Left ventricle myocardium inferior (tissue), 1 donor: ENCODE measurements at places on chromosomes 13 and 19. TPM values are rescaled to one million over a fixed set of nuclear protein-coding genes. Genes with fewer than 3 reads are reported as not detected.
A peak's percentile ranks its signal among the peaks of the same experiment; 100 is the strongest.

- peak overlapping the region; percentile 75 for H3K27ac ChIP-seq
- H3K27me3 ChIP-seq: no peaks in the 10 kb centered on the region
- no peak for DNase-seq
- H3K36me3 ChIP-seq: peaks cover 9% of the 10 kb centered on the region
Measured at GRCh38 chr13:23632741-23633140, 62.5 kb downstream of the TNFRSF19 start.

DNA sequence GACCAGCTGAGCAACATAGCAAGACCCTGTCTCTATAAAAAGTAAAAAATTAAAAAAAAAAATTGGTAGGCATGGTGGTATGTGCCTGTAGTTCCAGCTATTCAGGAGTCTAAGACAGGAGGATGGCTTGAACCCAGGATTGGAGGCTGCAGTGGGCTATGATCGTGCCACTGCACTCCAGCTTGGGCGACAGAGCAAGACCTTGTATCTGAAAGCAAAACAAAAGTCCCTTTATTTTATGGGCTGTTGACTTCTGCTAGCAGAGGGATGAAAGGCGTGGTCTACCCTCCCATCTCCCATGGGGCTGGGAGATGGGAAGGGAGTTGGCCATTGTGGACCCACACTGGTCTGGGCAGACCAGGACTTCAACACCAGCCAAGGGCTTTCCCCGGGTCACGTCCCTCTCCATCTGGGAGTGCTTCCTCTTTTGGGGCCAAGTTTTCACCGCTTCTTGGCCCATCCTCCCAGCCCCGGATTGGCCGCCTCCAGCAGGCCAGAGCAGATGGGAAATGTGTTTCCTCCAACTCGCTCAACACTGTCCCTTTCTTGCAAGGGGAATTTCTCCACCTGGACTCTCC is 2.2 kb upstream of the TNFSF9 start:
- no peak overlapping the region for H3K4me3 ChIP-seq
- peaks cover 55% of the 10 kb centered on the region for H3K4me1 ChIP-seq
- H3K27ac ChIP-seq: peak overlapping the region; percentile 39
- peak; percentile 74 for DNase-seq
- peaks cover 12% of the 10 kb centered on the region for H3K27me3 ChIP-seq

- peak overlapping the region; percentile 57 for H3K27ac ChIP-seq
- no peaks in the 10 kb centered on the region for H3K27me3 ChIP-seq
- no peak for DNase-seq
- peaks cover 82% of the 10 kb centered on the region for H3K4me1 ChIP-seq
- no peak overlapping the region for H3K4me3 ChIP-seq
Measured at GRCh38 chr13:98475522-98475921, 101.4 kb downstream of the STK24 start.

Gene ZNF582
- total RNA-seq: 4.4 TPM

GRCh38 chr19:48516536-48516935 is 4.9 kb upstream of the LMTK3 start:
- peaks cover 55% of the 10 kb centered on the region for H3K27me3 ChIP-seq
- H3K4me3 ChIP-seq: no peak overlapping the region
- H3K27ac ChIP-seq: no peak overlapping the region
- peaks cover 9% of the 10 kb centered on the region for H3K4me1 ChIP-seq

Gene NLRP7
- not detected for total RNA-seq

Gene ZNF606
- 13.7 TPM for total RNA-seq

- no peaks in the 10 kb centered on the region for H3K4me1 ChIP-seq
- H3K4me3 ChIP-seq: no peak overlapping the region
- H3K27ac ChIP-seq: peak overlapping the region; percentile 30
- no peak for DNase-seq
- H3K36me3 ChIP-seq: no peaks in the 10 kb centered on the region
Measured at GRCh38 chr13:33953203-33953602, 135.3 kb downstream of the RFC3 start.

DNA sequence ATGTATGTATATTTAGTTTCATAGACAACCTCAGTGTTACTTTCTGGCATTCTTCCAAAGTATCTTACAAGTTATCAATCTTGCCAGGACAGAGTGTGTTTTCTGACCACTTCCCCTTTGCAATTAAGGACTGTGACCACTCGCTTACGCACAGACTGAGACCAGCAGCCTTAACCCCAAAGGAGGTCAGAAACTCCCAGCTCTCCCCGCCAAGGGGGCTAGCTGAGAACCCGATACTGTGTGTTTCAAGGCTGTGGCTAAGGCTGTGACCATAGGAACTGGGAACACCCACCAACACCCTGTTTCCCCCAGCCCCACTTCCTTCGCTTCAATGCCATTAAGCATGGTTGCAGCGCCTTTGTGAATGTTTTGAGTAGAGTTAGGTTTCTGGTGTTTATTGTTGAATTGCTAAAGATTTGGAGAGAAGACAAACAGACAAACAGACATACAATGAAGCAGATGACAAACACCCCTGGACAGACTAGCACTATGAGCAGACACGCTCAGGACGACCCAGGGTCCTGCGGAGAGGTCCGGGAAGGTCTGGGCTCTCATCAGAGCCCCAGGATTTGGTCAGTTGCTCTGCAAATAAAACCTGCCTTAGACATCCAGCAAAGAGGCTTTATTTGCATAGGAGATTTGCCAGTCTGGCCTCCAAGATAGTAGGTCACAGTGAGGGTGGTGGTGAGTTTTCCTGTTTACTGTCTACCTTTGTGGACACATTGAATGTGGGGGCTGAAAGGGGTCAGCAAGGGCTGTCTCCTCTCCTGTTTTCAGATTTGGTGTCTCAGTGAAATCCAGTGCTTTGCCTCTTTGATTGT is 25.0 kb upstream of the TNFSF11 start:
- no peak overlapping the region for H3K27ac ChIP-seq
- DNase-seq: no peak
- H3K4me3 ChIP-seq: no peak overlapping the region
- no peaks in the 10 kb centered on the region for H3K36me3 ChIP-seq
- H3K27me3 ChIP-seq: peaks cover 25% of the 10 kb centered on the region

DNA sequence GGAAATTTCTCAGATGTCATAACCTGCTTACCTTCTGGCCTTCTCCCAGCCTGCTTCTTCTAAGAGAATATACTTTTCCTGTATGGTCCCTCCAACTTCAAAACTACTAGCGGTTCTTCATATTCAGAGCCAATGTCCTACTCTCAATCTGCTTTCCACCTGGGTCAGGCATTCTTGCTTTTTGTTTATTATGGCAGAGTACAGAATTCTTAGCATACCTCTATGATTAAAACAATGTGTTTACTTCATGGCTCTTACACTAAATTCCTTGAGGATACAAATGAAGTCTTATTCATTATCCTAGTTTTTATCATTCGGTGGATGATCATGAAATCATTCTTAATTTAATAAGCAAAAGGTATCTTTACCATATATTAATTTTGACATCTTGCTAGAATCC is 484.2 kb upstream of the SLITRK1 start:
- no peaks in the 10 kb centered on the region for H3K4me1 ChIP-seq
- H3K27me3 ChIP-seq: no peaks in the 10 kb centered on the region
- no peak for DNase-seq
- H3K36me3 ChIP-seq: no peaks in the 10 kb centered on the region
- no peak overlapping the region for H3K4me3 ChIP-seq

DNA sequence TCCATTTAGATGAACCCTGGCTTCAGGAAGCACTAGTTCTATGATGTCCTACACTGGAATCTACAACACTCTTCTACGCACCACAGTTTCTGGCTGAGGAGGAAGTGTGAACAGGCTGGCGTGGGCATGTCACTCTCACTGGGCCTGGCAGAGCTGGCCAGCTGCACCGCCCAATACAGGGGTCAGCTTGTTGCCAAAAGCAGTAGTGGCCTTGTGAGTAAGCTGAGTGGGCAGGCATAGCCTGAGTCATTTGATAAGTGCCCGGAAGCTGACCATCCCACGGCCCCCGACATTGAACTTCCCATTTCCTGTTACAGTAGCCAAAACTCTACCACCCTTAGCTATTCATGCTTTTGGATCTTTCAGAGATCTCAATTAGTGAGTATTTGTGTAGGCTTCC is 240.9 kb upstream of the SERP2 start:
- DNase-seq: peak; percentile 70
- no peaks in the 10 kb centered on the region for H3K27me3 ChIP-seq
- H3K4me3 ChIP-seq: no peak overlapping the region
- no peaks in the 10 kb centered on the region for H3K36me3 ChIP-seq
- peaks cover 32% of the 10 kb centered on the region for H3K4me1 ChIP-seq

Gene CEACAM7
- 0.16 TPM for total RNA-seq

DNA sequence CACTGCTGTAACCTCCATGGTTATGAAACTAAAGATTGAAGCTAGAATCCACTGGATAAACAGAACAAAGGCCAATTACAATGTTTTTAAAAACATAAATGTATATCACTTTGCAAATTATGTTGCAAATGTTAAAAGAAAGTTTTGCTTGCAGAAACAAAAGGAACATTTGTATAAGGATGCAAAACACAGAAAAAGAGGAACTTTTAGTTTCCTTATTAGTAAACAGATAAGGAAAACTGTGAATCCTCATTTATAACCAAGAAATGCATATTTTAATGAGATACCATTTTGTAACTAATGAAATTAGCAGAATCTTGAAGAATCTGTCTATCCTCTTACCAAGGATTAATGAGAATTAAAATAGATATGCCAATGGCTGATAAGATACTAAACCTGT is 32.3 kb downstream of the LPAR6 start:
- peaks cover 68% of the 10 kb centered on the region for H3K36me3 ChIP-seq
- DNase-seq: no peak
- H3K4me3 ChIP-seq: no peak overlapping the region
- H3K27me3 ChIP-seq: no peaks in the 10 kb centered on the region
- peaks cover 4% of the 10 kb centered on the region for H3K4me1 ChIP-seq
- H3K27ac ChIP-seq: no peak overlapping the region

Gene SYT5
- total RNA-seq: not detected

DNA sequence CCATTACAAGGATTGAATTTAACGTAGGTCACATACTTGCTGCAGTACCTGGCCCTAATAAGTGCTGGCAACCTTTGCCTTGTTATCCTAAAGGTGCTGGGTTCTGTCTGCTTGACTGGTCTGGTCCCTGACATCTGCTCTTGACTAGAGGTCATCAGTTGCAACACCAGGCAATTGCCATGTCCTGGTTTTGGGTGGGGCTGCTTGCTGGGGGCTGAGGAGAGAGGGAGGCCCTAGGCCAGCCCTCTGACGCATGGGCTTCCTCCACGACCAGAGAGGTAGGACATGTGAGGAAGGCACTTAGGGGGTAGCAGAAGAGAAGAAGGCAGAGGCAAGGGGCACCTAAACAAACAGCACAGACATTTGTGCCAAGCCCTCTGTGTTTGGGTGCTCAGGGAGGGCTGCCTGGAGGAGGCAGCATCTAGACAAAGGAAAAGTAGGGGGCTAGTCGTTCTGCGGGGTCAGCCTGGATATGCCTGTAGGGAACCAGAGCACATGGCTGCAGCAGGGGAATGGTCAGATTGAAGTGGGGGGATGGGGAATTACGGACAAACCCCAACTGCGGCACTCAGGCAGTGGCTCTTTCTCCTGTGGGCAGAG is 21.7 kb downstream of the VSTM2B start:
- no peaks in the 10 kb centered on the region for H3K36me3 ChIP-seq
- no peak overlapping the region for H3K4me3 ChIP-seq
- H3K4me1 ChIP-seq: no peaks in the 10 kb centered on the region
- no peak overlapping the region for H3K27ac ChIP-seq
- H3K27me3 ChIP-seq: peaks cover 54% of the 10 kb centered on the region

GRCh38 chr13:20232556-20233277 is 598 bp upstream of the GJB6 start:
- no peak overlapping the region for H3K27ac ChIP-seq
- no peak for DNase-seq
- peak overlapping the region; percentile 58 for H3K4me3 ChIP-seq
- no peaks in the 10 kb centered on the region for H3K36me3 ChIP-seq
- H3K27me3 ChIP-seq: peaks cover 83% of the 10 kb centered on the region

Gene KLK7
- not detected for total RNA-seq

- H3K27ac ChIP-seq: no peak overlapping the region
- H3K27me3 ChIP-seq: no peaks in the 10 kb centered on the region
- H3K36me3 ChIP-seq: peaks cover 80% of the 10 kb centered on the region
- H3K4me1 ChIP-seq: peaks cover 9% of the 10 kb centered on the region
- no peak overlapping the region for H3K4me3 ChIP-seq
Measured at GRCh38 chr19:3644351-3645066, 17.9 kb upstream of the CACTIN start.

Gene OR4F17
- total RNA-seq: not detected
